CD4-positive, alpha-beta T cell treated with Interleukin-6 for 4 hours (primary cell): ENCODE measurements at places on chromosomes 1 and 21.

- peak; percentile 17 for DNase-seq
Observed at GRCh38 chr1:13809461-13810159, 109.6 kb downstream of the PRDM2 start.

DNA sequence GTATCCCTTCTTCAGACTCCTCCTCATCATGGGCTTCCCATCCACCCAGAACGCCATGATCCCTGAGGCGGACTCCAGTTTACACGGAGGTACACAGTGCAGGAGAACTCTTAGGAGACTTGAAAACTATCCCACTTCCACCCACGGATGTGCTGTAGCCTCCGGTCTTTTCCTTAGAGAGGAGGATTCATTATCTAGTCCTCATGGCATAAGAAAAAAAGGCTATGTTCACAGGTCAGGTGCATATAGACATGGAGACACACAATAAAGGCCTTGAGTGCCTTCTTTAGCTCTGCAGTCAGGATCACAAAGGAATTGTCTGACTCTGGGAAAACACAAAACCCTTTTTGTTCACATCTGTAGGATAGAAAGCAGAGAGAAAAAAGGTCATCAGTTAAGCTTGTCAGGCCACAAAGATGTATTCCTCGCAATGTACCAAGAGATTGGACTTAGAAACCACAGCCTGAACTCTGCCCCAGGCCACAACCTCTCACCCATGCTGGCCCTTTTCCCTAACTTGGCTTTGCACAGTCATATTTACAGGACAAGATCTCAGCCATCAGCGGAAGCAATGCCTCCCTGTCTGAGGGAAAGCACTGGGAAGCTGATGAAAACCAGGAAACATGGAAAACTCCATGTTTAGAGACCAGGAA, 9.0 kb downstream of the CRP start:
- no peak for DNase-seq

GRCh38 chr21:29190923-29191331, 60.5 kb downstream of the MAP3K7CL start:
- no peak for DNase-seq

GRCh38 chr1:110176299-110176956, 26.1 kb downstream of the SLC6A17 start:
- peak; percentile 8 for DNase-seq

- no peak for DNase-seq
Observed at GRCh38 chr1:93687542-93687941, 5.9 kb upstream of the BCAR3 start.

DNA sequence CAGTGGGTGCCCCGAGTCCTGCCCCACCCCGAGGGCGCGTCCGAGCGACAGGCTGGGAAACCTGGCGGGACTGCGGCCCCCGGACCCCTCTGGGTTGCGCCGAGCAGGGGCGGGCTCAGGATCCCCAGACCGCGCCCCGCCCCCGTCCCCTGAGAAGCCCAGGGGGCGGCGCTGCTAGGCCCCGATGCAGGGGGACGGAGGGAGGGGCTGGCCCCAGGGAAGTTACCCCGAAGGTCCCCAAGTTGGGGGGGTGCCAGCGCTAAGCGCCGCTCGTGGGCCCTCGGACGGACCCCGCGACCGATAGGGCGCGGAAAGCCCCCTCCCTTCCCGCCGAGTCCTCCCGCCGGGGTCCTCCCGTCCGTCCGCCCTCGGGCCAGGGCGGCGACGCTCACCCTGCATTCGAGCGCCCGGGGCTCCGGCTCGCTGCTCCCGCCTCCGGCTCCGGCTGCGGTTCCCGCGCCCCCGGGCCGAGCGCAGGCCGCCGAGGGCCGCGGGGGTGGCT, 414 bp downstream of the GPR153 start:
- DNase-seq, result peak; percentile 31

GRCh38 chr1:66352792-66353191, 181.2 kb upstream of the SGIP1 start:
- no peak for DNase-seq

GRCh38 chr1:192003295-192004077, 154.8 kb upstream of the RGS18 start:
- DNase-seq, result no peak

DNA sequence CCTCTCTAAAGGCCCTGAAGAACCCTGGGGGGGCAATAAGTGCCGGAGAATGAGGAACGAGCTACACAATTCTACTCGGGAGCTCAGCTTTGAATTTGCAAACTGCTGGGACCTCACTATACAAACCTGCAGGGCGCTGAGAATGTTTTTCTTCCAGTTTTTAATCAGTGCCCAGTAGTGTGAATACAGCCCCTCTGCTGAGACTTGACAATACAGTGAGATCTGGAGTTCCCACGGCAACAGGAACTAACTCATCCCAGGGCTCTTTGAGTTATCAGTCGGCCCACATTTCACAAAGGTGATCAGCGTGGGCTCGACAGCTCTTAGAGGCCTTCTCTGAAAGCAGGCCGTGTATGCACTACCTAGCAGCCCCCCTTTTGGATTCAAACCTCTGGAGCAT, 41.7 kb downstream of the TMEM53 start:
- no peak for DNase-seq

- DNase-seq, result no peak
Observed at GRCh38 chr1:225872075-225872430, 10.1 kb downstream of the TMEM63A start.

DNA sequence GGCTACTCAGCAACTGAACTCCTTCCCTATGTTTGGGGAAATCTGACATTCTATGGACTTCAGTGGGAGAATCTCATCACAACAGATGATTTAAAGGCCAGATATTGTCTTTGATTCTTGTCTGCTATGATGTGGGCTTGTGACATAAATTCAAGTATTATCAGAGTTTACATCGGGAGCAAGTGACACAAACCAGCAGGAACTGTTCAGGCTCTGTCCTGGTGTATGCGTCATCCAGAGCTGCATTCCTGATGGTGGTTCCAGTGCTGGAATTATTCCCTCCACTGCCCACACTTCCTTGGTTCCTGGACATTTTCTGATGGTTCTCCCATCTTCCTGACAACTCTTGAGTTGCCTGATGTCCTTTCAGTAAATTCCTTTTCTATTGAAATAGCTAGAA, 10.8 kb upstream of the LSM10 start:
- no peak for DNase-seq

- no peak for DNase-seq
Observed at GRCh38 chr1:248421384-248421783, 18.5 kb downstream of the OR2T1 start.

GRCh38 chr1:66505671-66506392, 28.1 kb upstream of the SGIP1 start:
- no peak for DNase-seq

DNA sequence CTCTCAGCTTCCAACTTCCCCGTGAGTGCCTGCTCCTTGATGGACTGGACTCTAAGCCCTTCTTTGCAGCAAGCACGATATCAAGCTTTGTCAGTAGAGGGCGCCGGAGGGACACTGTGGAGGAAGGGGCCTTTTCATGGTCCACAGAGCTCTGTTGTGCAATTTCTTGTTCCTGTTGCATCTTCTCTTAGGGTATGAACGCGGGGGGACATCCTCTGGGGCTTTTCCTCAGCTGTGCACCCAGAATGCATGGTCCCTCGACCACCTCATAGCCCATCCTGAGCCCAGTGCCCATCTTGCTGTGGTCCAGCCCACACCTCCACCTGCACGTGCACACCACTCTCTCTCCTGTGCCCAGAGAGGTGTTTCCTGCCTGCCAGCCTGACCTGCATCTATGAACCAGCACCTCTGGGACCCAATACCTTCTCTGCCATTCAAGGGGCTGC, 556.8 kb downstream of the PTPRU start:
- DNase-seq, result peak; percentile 28

DNA sequence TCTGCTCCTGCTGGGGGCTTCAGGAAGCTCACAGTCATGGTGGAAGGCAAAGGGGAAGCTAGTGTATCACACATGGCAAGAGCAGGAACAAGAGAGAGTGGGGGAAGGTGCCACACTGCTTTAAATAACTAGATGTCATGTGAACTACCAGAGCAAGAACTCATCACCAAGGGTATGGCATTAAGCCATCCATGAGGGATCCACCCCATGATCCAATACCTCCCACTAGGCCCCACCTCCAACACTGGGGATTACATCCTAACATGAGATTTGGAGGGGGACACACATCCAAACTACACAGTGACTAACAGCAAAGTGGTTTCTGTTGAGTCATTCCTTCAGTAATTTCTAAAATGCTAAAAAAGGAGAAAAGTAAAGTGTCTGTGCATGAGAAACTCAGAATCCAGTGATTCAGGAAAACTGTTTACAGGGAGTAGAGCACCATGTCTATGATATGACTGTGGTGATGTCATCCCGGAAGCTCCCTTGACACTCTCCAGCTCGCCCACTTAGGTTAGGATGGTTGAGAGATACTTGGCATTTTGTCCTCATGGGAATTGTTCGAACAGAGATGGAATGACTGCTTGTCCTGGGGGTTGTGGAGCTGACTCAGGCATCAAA, 50.3 kb downstream of the CHD1L start:
- DNase-seq, result no peak

DNA sequence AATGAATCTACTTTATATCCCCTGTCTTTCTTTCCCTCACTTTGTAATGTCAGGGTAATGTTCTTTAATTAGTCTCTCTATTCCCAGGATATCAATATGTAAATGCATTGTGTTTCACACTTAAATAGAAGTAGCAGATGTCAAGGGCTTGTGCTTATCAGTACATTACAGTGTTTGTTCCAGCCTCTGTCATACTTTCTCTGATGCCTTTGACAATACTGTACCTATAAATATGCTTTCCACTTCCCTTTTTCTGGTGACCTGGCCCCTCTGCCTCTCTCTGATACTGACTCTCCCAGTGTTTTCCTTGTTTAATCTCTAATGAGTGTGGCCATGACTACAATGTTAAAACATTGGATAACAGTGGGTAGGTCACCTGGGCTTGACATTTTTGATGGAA, 862.0 kb upstream of the NEGR1 start:
- DNase-seq, result no peak
